ENCODE measurements at places on chromosomes 3 and 15.

DNA sequence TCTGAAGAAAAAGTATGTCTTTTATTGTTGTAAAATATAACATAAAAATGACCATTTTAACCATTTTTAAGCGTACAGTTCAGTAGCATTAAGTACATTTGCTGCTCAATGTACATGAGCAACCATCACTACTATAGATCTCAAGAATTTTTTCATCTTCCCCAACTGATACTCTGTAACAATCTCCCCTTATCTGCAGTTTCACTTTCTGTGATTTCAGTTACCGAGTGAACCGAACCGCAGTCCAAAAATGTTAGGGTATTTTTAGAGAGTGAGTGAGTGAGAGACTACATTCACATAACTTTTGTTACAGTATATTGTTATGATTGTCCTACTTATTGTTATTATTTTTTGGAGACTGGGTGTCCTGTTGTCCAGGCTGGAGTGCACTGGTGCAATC, 9.0 kb upstream of the SLC25A26 start:
- DNase-seq, result no peak

DNA sequence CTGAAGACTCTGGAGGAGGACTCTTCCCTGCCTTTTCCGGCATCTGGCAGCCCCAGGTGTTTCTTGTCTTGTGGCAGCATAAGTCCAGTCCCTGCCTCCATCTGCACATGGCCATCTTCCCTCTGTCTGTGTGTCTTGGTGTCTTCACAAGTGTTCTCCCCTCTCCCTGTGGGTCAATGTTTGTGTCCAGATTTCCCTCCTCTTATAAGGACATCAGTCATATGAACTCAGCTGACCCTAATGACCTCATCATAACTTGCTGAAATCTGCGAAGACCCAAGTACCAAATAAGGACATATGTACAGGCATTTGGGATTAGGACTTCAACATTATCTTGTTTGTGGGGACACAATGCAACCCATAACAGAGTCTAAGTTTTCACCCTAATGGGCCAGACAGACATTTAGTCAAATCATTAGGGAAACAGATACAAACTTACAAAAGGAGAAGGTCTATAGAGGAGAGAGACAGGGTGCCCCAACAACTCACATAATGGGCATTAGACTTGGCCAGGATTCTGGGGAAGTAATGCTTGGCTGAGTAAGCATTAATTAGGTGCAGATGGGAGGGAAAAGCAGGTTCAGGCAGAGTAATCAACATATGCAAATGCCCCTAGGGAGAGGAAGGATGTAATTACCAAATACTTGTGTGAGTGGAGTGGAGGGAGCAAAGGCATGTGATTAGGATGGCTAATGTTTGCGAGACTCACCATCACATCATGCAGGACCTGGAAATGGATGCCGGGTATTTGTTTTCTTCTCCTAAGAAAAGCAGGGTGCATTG, 372.8 kb upstream of the TBL1XR1 start:
- DNase-seq, result no peak

DNA sequence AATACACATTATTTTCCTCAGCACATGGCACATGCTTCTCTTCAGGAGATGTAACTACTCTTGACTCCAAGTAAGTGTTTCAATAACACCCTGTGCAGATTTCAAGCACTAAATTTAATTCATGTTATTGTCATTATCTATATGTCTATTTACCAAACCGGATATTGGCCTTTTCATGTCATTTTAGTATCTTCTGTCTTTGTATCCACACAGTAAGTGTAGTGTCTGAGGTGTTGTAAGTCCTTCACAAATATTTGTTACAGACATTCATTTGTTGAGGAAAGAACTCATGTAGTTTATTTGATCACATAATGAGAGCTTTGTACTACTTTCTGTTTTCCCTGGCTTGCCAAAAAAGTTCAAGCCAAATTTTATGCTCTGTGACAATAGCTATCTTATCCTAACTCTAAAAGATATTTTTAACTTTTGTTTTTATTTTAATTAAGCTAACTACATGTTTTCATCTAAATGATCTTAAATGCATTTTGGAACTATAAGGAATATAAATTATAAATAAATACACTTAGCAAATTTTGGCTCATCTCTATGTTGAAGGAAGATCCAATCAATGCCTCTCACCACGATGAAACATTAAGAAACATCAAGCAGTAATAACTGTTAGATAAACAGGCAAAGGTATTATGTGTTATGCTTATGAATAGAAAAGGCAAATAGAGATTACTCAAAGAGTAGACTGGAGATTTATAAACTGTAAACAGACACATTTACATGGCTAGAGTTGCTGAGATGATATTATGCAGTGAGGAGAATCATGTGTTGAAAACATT, 48.3 kb downstream of the SPTSSB start:
- DNase-seq, result no peak

DNA sequence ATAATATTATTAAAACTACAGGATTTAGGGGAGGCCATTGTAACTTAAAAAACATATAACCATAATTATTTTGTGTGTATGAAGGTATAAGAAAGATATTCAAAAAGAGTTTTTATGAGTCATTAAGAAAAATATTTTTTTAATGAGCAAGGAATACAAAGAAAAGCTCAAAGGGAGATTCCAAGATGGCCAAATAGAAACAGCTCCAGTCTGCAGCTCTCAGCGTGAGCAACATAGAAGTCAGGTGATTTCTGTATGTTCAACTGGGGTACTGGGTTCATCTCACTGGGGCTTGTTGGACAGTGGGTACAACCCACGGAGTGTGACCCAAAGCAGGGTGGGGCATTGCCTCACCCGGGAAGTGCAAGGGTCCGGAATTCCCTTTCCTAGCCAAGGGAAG, 336.1 kb downstream of the TBL1XR1 start:
- no peak for DNase-seq

GRCh38 chr15:27928386-27928785, 170.7 kb downstream of the OCA2 start:
- no peak for DNase-seq

- peak; percentile 72 for DNase-seq
Observed at GRCh38 chr15:90924375-90924774, 8.0 kb downstream of the HDDC3 start.

DNA sequence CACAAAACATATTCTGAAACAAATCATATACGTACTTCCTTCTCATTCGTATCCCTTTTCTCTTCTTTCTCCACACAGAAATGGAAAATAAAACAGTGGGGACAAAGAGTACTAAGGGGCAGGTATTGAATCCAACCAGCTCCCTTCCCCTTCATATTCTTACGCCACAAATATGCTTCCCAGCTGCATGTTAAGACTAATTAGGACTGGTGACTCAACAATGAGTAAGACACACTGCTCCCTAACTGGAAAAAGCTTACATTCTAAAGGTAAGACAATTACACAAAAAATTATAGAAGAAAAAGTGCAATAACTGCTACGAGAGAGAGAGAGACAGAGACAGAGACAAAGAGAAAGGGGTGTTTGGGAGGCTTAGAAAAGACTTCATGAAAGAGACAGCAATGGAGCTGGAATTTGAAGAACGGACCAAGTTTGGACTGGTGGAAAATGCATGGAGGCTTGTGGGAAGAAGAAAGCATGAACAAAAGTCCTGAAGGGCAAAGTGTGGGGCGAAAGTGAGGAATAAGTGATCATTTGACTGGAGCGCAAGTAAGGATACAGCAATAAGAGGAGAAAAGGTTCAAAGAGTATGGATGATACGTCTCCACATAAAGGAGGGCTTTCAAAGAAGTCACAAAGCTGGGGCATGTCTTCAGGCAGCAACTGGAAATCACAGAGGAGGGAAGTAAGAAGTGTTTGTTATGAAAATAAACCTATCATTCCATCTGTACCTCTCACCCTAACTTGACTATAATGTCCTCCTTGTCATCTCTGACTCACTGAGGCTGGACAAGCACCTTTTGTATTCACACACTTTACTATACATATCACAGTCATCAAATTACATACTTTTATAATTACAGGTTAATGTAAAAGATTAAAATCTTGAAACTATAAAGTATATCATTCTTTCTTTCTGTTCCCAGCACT, 49.2 kb downstream of the RYK start:
- no peak for DNase-seq

GRCh38 chr3:189593581-189593980, 37.6 kb upstream of the TP63 start:
- DNase-seq, result no peak

- DNase-seq, result no peak
Observed at GRCh38 chr3:25665315-25666280, 891 bp upstream of the TOP2B start.

Measured in activated CD4-positive, alpha-beta T cell treated with anti-CD3 and anti-CD28 coated beads, Interleukin-2, Interleukin-6, amounts not matched to agents 100 ng/mL and 50 ng/mL, durations not matched to agents 16 hours and 8 hours (primary cell).